Retina (tissue), 1 donor: ENCODE measurements at places on chromosomes 6 and 20.
A peak's percentile ranks its signal among the peaks of the same experiment; 100 is the strongest.

GRCh38 chr20:18267815-18268214 is 20.5 kb upstream of the ZNF133 start:
- peak; percentile 69 for DNase-seq

- DNase-seq: no peak
Measured at GRCh38 chr20:37007898-37008649, 56.6 kb upstream of the SAMHD1 start.

- no peak for DNase-seq
Measured at GRCh38 chr6:93567164-93567563, 147.8 kb upstream of the EPHA7 start.

DNA sequence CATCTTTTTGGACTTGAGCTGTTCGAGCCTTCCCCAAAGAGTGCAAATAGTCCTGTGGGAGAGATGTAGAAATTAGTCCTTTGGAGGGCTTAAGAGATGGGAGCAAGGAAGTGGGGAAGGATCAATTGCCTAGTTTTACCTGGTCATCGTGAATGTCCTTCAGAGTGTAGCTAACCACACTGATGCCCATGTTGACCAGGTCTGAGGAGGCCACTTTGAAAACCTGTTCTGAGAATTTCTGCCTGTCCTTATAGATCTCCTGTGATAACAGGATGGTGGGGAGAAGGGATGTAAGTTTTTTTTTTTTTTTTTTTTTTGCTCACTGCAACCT is 2.0 kb downstream of the FLOT1 start:
- no peak for DNase-seq

- peak; percentile 17 for DNase-seq
Measured at GRCh38 chr20:43846516-43846905, 68.1 kb upstream of the TOX2 start.

DNA sequence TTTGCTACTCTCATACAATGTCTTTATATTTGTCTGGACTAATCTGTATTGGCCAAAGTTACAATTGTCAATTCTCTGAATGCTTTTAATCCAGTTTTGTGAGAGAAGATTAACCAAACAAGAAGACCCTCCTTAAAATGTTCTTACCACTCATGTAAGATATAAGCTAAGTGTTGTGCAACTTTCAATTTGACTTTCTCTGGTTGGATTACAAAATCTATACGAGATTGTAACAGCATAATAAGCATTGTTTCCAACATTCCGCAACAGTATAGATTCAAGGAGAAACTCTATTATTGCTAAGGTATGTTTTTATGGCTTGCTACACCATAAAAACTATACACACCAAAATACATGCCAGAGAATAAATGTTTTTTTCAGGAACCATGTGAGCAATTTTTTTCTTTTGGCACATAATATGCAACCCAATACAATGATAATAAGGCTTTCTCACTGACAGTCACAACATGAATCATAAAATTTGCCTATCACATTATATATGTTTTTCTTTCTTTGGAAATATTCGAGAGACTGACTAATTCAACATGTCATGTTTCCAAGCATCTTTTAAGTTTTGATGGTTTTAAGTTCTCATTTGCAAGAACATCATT is 12.2 kb upstream of the TRPC4AP start:
- DNase-seq: no peak

- DNase-seq: peak; percentile 51
Measured at GRCh38 chr6:21046276-21046675, 512.0 kb downstream of the CDKAL1 start.

- DNase-seq: no peak
Measured at GRCh38 chr6:109782491-109782999, 91.4 kb downstream of the FIG4 start.

DNA sequence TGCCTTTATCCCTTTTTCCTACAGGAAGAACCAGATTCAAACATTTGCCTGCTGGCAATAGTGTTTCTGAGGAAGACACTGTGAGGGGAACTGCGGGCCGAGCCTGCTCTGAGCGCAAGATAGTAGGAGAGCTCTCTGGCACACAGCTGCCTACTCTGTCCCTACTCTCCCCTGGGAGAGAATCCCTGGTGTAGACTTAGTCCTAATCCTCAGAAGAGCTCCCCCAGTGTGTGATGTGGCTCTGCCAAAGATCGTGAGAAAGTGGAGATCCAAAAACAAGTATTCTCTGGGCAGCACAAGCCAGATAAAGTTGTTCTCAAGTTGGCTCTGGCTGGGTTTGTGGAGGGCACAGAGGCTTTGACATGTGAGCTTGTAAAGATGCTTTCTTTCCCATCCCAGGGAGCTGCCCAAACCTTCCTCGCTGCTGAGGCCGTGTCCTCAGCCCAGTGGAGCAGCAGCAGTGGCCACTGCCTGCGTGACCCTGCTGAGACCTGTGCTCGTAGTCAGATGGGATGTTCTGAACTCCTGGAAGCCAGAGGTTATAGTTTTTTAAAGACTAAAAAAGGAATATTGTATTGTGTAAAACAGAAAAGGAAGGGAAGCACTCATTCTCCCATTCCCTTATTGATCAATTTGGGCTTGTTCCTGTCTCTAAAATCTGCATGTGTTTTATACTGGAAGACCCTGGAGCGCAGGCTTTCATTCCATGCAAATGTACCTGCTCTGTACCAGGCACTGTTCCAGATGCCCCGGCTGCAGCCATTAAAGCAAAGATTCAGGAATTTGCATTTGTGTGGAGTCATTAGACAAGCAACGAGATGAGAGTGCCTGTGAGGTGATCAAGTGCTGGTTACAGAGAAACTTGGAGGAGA is 30.7 kb downstream of the PNLDC1 start:
- DNase-seq: no peak

GRCh38 chr20:63107449-63108200 is 100.9 kb upstream of the BHLHE23 start:
- no peak for DNase-seq

- no peak for DNase-seq
Measured at GRCh38 chr6:52221302-52221701, 23.0 kb downstream of the IL17F start.

DNA sequence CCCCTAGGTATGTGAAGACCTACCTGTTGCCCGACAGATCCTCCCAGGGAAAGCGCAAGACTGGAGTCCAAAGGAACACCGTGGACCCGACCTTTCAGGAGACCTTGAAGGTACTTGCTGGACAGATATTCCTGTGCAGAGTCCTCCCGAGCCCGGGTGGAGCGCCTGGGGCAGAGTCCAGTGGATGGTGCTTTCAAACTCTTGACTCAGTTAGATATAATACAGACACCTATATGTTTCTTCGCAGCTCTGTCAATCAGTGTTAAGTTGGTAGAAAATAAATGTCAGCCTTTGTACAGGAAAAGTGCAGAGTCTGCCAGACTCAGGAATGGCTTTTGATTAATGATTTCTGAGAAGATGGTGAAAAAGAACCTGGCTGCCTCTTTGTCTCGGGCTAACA is 67.2 kb downstream of the EZR start:
- DNase-seq: no peak

DNA sequence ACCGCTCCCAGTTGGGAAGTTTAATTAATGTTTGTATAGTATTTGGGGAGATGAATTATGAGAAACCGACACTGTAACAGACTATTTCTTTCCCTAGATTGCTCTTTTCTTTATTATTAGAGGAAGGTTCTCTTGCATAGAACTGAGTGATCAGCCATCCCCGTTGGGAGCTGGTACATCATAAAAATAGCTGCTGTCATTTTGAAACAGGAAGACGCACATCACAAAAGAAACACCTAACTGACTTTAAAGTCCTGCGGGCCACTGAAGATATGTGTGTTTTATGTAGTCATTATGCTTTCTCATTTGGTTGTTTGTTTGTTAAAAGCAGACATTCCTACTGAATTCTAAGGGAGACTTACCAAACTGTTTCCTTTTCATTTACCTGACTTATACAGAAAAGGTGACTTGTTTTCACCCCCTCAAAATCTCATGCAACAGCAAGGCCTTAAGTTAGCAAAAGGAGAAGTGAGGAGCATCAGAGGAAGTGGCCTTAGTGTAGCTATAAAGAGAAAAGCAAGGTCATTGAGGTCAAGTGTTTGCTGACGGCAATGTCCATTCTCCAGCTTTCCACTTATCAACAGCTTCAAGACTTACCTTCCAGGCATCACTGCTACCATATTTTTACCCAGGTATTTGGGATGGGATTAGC is 91.0 kb downstream of the PKHD1 start:
- no peak for DNase-seq
